ENCODE measurements at places on chromosomes 4 and X.

GRCh38 chr4:139896091-139896604 lies 230.5 kb downstream of the MGST2 start:
- no peak for DNase-seq

DNA sequence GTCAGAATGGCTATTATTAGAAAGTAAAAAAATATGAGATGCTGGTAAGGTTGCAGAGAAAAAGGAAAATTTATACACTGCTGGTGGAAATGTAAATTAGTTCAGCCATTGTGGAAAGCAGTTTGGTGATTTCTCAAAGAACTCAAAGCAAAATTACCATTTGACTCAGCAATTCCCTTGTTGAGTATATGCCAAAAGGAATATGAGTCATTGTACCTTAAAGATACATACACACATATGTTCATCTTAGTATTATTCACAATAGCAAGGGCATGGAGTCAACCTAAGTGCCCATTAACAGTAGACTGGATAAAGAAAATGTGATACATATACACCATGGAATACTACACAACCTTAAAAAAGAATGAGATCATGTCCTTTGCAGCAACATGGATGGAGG lies 148.2 kb downstream of the COMMD8 start:
- no peak for DNase-seq

DNA sequence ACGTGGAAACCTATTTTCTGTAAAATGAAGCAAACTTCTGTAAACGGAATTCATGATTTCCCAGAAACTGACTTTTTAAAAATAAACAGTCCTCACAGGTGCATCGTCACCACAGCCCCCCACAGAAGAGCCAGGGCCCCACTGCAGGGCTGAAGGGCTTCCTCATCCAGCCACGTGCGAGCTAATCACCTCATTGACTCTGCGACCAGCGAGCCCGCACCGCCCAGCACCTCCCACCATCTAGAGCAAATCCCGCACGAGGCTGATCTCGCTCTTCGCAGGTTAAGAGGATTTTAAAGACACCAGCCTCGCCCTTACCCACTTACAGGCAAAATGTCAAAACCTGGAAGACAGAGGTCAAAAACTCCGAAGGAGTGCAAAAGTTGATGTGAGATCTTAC lies 14.8 kb downstream of the PPP2R3B start:
- no peak for DNase-seq

- no peak for DNase-seq
These were observed 408.1 kb downstream of the DCAF12L2 start for GRCh38 chrX:125757794-125758564.

GRCh38 chr4:173573725-173574124 lies 43.7 kb upstream of the HAND2 start:
- no peak for DNase-seq

GRCh38 chr4:26367811-26368210 lies 47.0 kb downstream of the RBPJ start:
- no peak for DNase-seq

- no peak for DNase-seq
These were observed 47.9 kb downstream of the COX18 start for GRCh38 chr4:73021634-73022033.

DNA sequence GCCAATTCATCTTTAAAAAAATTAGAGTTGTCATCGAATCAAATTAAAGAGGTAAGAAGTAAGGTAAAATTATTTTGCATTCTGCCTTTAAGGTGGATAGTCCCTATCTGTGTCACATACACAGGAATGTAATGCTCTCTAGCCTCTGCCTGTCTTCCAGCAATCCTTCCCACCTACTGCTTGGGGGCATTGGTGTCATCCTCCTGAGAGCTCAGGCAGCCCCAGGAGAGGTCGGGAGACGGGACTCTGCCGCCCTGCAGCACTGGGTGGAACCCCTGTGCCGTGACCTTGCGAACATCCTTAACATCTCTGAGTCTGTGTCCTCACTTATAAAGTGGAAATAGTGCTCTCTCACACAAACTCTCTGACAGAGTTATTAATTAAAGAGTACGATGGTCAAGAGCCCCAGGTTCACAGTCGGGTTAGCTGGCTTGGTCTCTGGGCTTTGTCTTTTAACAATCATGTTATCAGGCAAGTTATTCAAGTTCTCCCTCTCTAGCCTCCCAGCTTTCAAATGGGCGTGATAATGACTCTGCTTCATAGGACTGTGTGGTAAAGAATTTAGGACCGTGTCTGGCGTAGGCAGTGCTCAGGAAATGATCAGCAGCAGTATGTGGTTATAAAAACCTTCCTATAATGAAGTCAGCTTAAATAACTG lies 10.2 kb downstream of the TLR3 start:
- DNase-seq: no peak

DNA sequence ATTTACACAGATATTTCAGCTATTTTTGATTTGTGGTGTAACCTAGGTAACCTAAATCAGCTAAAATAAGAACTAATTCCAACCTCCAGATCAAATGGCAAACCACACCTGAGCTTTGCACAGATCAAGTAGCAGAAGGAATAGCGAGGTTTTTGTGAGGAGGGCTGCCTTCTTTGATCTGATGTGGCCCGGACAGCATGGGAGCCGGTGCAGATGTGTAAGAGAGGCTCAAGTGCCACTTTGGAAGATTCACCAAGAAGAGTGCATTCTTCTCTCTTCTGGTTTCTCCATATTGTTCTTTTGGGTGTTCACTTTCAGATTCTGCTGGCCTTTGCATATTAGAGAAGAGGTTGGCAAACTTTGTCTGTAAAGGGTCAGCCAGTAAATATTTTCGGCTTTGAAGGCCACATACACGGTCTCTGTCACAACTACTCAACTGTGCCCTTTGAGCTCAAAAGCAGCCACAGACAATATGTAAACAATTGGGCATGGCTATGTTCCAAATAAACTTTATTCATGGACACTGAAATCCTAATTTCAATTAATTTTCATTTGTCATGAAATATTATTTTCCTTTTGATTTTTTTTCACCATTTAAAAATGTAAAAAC lies 78.9 kb upstream of the FAM9C start:
- DNase-seq: no peak

DNA sequence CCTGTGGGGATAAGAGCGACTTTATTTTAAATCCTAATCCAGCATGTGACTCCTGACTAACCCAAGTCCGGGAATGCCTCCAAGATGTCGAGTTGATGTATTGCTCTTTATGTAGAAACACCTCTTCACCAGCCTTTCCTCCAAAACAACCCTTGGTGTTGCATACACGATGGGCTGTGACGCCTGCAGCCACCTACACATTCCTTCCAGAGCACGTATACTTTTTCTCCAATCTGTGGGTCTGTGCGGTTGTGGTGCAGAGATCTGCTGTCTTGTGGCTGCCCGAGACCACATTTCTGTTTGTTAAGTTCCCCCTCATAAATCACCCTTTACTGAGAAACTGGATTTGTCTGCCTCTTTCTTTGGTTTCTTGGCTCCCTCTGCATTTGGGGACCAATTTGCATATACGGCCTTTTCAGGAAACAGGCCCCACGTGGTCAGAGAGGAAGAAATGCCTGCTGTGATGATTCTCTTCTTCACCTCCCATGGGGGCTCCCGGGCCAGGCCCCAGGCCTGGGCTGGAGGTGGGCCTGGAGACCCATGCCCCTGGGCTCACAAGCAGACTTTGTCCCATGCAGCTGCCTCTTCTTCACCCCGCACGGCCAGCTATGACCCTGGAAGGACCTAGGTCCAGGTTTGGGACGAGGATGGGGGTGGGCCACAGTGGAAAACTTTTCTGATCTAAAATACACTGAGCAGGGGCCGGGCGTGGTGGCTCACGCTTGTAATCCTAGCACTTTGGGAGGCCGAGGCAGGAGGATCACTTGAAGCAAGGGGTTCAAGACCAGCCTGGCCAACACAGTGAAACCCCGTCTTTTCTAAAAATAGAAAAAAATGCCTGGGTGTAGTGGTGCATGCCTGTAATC lies 21.4 kb upstream of the AFAP1 start:
- peak; percentile 32 for DNase-seq

- no peak for DNase-seq
These were observed 32.3 kb upstream of the BBS12 start for GRCh38 chr4:122700178-122700725.

DNA sequence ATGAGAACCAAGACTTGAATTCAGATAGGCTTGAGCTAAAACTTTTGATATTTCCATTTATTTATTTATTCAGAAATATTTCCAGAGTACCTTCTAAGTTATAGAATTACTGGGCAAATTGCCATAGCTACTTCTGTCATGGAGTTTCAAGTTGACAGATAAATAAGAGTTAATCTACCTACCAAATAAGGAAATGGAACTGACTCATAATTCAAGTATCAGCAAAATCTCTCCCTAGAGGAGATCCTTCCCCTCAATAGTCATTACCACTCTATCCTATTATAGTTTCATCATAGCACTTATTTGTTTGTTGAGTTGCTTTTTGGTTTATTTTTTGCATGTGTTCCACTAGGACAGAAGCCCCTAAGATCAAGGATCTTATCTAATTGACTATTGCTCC lies 48.8 kb upstream of the CCSER1 start:
- no peak for DNase-seq

DNA sequence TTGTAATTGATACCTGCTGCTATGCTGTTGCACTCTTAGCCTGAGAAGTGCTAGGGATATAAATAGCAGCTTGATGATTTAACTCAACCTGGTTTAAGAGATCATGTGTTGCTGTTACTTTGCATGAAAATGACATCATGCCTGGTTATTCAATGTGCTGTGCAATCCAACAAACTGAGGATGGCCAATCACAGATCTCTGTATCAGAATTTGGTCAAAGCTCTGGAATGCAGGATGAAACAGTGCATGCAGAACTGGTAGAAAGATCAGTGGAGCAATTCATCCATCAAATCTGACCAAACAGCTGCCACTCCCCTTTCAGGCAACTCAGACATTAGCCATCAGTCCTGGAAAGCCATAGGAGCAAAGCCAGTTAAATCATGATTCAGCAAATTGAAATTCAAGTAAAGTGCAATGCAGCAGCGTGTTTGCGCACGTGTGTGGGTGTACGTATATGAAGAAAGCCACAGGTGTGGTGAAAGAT lies 160.3 kb upstream of the RASGEF1B start:
- no peak for DNase-seq

DNA sequence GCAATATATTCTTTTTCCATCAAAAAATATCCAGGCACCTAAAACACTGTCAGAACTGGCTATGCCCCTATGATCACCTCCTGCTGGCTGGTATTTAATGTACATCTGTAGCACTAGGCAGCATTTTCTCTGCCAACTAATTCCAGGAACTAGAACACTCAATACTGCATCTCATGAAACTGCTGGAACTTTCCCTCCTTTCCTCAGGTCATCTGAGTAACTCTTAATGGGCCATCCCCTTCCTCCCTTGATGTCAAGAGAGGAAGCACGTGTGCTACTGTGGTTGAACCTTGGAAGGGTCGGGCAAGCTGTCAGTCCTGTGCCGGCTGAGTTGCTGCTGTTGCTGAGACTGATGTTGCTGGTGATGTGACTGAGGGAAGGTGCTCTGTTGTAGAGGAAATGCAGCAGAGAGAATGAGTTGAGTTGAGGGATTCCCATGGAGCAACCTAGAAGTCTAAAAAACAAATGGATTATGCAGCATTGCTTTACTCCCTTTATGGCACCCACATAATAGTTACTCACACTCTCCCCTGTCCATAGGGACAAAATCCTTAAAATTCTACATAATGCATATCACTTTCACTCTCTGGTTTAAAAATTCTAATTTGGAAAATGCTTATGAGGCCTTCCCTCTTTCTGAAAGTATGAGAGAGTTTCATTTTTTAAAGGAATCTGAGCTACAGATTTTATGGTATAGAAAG lies 39.5 kb downstream of the TMEM165 start:
- DNase-seq: no peak

GRCh38 chrX:82676386-82676785 lies 831.7 kb upstream of the POU3F4 start:
- no peak for DNase-seq

DNA sequence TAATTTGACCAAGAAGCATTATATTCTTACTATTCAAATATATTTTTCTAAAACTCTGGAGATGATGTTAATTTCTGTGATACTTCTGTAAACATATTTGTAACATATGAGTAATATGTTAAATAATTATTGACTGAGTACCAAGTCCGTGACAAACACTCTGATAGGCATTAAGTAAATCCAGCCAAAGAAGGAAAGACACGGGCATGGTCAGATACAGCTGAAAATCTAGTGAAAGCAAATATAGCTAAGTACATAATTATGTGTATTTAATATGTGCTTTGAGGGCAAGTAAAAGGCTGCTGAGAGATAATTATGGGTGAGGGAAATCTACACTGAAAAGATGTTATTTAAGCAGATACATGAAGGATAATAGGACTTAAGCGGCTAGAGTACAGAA lies 1263.6 kb upstream of the ADGRL3 start:
- DNase-seq: no peak

DNA sequence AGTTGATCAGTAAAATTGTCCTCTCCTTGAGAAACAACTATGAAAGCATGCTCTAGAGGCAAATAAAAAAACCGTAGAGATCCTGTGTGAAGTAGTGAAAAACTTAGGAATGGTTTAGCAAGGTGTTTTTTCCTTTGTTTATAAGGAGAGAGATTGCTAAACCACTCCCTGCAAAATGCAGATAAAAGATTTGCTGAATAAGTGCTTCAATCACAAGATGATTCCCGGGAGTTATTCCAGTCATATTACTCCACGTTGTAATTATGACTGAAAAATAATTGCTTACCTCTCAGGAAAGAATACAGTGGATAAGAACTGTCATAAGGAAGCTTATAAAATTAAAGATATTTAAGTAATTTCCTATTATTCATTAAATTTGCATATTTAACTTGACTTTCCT lies 2.8 kb downstream of the GK start:
- DNase-seq: no peak

- DNase-seq: no peak
These were observed 88.3 kb downstream of the GK start for GRCh38 chrX:30741545-30741944.

DNA sequence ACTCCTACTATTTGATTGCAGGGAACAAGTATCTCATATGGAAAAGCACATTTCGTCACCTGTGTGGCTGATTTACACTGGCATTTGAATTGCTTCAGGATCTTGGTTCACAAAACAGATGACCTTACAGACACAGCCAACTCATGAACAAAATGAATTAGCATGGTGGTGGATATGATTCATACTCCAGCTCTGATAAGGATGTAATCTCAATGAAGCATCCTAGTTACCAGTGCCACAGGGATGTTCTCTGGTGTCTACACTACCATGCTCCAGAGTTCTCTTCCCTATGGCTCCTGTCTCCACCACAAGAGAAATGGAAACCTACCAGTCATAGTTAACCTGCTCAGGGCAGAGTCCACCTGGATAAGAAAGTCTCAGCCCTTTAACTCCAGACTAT lies 40.7 kb downstream of the TEC start:
- no peak for DNase-seq

DNA sequence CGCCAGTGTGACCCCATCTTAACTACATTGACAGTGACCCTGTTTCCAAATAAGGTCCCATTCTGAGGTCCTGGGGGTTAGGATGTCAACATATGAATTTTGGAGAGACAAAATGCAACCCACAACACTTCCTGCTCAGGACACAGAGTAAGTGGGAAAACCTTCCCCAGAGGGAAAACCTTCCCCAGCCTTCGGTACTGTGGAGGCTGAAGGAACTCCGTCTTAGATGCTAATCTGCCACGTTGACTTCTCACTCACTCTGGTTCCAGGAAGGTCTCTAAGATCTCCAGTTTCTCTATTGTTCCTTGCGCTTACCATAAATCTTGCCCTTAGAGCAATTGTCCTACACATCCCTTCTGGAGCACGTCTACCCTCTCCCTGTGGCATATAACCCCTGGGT lies 29.7 kb upstream of the HMX1 start:
- DNase-seq: no peak
